ENCODE measurements at places on chromosomes 2 and 18.

- DNase-seq = no peak
Measured at GRCh38 chr18:6482198-6482977, 67.7 kb upstream of the L3MBTL4 start.

DNA sequence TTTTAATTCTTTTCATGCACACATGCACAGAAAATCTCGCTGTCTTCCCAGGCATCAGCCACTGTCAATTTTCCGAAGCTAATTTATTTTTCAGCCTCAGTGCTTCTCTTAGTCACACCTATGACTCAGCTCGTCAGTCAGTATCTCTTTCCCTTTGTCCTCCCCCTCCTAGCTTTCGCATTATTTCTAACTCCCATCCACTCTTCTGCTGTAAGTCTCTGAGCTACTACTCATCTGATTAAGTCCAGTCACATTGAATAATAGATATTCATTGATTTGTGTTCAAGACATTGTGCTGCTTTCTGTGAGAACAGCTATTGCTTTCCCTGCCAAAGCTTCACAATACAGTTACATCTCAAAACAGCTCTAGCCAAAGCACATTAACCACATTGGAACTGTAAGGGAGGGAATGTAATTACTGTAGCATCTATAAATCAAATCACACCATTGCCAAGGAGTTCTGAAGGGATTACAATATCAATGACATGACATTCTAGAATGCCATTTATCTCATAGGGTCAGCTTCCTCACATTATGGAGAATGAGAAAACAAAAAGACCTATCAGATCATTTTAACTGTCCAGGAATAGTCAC lies 89.4 kb downstream of the SCN3A start:
- no peak for DNase-seq

DNA sequence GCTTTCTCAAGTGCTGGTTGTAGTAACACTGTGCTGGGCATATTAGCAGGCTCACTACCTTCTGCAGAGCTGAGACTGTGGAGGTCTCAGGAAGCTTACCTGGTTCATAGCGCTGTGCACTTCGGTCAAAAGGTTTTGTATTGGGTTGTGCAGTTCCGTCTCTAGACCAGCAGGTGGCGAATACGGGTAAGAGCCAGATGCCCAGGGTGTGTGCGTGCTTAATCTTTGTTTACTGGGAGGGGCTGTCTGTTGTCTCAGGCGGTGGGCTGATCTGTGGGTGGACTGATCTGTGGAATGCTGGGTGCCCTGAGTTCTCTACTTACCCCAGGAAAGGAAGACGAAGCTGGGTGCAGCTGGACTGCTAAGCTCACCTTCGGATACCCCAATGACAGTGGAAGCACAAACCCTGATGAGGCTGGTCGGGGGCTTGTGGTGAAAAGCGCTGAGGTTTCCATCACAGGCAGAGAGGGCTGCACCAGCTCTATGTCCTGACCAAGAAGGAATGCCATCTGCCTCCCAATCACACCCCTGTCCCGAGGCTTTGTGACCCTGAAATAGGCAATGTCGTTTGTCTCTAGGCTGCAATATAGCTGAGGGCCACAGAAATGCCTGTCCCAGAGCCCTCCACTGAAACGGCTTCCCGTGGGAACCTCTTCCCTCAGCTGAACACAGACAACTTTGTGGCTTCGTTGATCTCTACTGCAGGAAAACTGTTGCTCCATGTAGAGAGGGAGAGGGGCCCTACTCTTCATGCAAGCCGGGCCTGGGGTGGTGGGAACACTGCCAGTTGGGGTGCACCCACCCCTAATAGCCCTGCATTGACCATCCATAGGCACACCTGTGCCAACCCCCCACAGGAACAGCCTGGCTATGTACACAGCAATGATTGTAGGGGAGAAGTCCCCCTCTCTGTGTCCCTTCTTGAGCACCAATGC lies 45.9 kb upstream of the FAM117B start:
- DNase-seq = peak; percentile 29

GRCh38 chr2:71829008-71829407 lies 318.7 kb downstream of the CYP26B1 start:
- no peak for DNase-seq
